Urothelium cell line (cell line): ENCODE measurements at places on chromosomes 13 and 19.

DNA sequence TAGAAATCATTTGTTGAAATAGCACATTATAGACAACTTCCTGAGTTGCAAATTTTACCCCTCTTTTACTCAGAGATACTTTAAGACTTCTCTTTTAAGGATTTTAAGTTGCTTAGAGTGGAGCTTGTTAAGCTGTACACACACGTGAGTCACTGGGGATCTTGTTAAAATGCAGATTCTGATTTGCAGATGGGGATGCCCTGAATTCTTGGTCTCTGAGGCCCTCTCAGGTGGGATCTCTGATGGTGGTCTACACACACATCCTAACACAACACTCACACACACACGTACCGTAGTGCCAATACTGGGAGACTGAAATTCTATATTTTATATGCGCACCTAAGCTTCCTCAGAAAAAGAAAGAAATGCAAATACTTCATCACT is 788.3 kb downstream of the UQCRFS1 start:
- no peak for DNase-seq

- no peak for DNase-seq
These were observed 1258.9 kb downstream of the EFNB2 start for GRCh38 chr13:105276571-105276970.

DNA sequence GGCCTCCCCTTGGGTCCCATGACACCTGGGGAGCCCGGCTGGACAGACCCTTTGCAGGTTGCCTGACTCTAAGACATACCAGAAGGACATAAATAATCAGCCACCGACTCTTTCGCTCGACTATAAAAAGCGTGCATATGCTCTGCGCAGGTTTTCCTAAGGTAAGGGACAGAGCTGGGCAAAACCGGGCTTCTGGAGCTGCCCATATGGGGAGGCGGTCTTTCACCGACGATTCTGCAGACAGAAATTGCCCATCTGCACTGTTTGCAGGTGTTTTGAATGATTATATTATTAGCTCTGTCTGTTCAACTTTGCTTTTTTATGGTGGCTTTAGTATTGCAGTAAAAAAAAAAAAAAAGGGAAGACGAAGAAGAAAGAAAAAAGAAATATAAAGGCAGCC is 347.2 kb downstream of the TSHZ3 start:
- DNase-seq, result no peak

GRCh38 chr13:24008679-24009078 is 111.4 kb upstream of the C1QTNF9B start:
- DNase-seq, result no peak

DNA sequence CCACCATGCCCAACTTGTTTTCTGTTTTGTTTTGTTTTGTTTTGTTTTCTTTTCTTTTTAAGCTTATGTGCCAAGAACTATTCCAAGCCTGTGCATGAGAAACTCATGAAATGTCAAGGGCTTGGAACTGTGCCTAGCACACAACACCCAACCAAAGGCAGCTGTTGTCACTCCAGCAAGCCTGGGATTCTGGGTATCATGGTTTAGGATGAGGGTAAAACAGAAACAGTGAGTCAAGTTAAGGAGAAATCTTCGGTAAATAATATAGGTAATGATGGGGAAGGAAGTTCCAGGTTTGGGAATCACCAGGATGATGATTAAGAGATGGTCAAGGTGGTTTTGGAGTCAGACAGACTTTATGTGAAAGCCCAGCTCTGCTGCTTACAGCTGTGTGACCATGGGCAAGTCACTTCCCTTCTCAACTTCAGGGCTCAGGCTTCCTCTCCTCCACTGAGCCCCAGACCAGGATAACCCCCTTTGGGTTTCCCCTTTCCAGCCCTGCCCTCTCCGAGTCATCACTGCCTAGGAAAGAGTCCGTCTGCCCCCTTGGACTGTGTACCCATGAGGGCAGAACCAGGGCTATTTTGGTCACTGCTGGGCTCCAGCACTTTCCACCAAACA is 5.0 kb downstream of the PVR start:
- no peak for DNase-seq

DNA sequence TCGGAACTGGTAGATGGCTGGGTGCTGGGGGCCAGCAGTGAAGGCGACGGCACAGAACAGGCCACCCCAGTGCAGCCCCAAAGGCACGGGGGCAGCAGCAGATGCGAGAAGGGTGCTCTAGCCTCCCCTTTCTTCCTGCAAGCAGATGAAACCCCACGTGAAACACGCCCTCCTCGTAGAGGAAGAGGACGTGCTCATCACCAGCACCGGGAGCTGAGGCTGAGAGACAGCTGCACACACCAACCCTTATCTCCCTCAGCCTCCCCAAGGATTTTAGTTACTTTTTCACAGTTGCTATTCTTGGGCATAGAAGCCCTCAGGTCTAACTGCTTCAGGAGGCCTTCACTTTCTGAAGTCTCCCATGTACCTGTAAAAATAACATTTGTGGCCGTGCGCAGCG is 11.9 kb downstream of the ZNF787 start:
- no peak for DNase-seq
